ENCODE measurements at places on chromosomes 4 and X. TPM values are rescaled to one million over a fixed set of nuclear protein-coding genes. Genes with fewer than 3 reads are reported as not detected.

ABCG2 gene
- total RNA-seq = 11.4 TPM

TMPRSS11A gene
- not detected for total RNA-seq

PPP4R3C gene
- total RNA-seq = not detected

ADAD1 gene
- not detected for total RNA-seq

CT45A10 gene
- not detected for total RNA-seq

EMCN gene
- total RNA-seq = 6.8 TPM

SLITRK2 gene
- 0.06 TPM for total RNA-seq

RNF4 gene
- 22.5 TPM for total RNA-seq

CT47B1 gene
- not detected for total RNA-seq

SMIM31 gene
- not detected for total RNA-seq

UGT2B17 gene
- total RNA-seq = 1.2 TPM

FHDC1 gene
- total RNA-seq = 0.12 TPM

TCEAL2 gene
- total RNA-seq = not detected

RADX gene
- 0.55 TPM for total RNA-seq

ADH1C gene
- 438 TPM for total RNA-seq

All from right lobe of liver (tissue), 6 donors.